ENCODE measurements at places on chromosomes 16 and 17.

DNA sequence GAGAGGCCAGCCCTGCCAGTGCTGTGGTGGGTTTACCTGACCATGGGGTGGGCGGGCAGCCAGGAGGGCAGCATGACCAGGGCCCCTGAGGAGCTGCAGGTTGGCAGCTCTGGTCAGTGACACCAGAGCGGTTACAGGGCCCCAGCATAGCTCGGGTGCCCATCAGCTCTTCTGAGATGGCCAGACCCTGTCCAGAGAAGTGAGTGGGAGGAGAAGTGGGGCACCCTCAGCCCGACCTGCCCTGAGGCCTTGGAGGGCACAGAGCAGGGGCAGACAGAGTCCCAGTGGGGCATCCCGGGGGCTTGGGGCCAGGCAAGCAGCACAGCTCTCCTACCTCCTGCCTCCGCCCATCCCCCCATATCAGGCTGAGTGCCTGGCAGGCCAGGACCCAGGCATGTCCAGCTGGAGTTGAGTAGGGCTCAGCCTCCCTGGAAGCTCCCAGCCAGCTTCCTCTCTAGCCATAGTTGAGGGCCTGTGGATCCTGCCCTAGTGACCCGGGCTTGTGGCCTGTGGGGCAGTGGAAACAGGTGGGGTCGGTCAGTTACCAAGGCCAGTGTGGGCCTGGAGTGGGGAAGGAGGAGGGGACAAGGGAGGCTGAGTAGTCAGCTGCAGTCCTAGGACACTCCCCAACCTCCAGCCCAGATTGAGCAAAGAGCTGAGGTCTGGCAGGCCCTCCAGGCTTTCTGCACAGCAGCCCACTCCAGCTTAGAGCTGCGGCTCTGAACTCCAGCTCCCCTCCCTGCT, 83.5 kb downstream of the AMFR start:
- no peak for DNase-seq

GRCh38 chr17:45251931-45252330, 10.0 kb downstream of the SPATA32 start:
- no peak for DNase-seq

- DNase-seq = no peak
Measured at GRCh38 chr16:57620335-57621231, 7.8 kb upstream of the ADGRG1 start.

DNA sequence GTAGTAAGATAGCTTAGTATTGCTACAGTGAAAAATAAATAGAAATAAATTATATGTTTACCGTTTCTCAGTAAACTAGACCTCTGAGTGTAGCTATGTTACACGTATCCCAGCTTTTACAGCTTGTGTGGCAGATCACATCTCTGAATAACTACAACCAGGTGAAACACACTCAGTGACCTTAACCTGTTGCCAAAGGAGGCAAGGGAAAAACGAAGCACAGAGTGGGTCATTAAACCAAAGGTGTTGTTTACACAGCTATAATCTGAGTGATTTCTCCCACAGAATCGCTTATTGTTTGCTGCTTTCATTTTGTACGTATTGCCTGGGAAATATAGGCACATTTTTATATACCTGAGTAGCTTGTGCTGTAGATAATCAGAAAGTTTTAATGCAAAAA, 688.2 kb upstream of the KIF2B start:
- no peak for DNase-seq

GRCh38 chr17:40942553-40942952, 5.1 kb upstream of the KRT23 start:
- no peak for DNase-seq

DNA sequence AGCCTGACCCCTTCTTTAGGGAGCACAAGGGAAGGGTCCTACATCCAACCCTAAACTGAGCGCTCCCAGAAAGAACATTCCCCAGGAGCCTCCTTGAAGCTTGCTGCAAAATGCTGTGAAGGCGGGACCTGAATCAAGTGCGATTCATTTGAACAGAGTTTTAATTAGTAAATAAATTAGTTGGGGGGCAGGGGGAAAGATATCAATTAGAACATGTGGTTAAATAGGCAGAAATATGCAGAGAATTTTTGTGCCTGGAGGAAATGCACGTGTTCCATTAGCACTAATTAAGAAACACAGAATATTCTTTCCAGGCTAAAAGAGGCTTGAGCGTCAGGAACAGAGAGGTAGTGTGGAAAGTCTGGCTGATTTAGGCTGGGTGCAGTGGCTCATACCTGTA, 38.5 kb upstream of the SHISA9 start:
- DNase-seq = no peak

DNA sequence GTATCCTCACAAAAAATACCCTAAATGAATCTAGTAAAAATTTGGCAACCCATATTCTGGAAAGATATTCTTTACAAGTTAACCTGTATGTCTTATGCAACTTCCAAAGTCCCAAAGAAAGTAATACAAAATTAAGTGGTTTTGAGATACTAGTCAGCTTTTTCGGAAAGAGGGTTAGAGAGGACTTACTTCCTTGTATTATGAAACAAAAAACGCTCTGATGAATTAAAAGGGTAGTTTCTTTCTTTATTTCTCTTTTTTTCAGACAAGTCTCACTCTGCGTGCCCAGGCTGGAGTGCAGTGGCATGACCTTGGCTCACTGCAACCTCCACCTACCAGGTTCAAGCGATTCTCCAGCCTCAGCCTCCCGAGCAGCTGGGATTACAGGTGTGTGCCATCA, 51.6 kb downstream of the KANSL1 start:
- no peak for DNase-seq

DNA sequence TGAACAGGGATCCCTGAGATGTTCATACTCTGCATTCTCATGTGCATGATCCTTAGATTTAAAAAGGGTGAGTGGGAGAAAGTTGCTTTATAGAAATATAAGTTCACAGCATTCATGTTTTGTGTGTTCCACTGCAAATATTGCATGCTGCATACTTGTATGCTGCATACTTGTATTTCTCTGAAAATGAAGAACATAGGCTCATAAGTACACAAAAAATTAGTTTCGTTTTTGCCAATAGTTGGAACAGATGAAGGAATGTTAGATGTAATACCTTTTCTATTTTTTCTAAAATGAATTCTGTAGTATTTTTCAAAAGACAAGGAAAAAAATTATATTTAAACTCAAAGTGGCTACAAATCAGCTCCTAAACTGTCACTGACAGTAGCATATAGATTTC, 79.0 kb downstream of the NFAT5 start:
- no peak for DNase-seq

DNA sequence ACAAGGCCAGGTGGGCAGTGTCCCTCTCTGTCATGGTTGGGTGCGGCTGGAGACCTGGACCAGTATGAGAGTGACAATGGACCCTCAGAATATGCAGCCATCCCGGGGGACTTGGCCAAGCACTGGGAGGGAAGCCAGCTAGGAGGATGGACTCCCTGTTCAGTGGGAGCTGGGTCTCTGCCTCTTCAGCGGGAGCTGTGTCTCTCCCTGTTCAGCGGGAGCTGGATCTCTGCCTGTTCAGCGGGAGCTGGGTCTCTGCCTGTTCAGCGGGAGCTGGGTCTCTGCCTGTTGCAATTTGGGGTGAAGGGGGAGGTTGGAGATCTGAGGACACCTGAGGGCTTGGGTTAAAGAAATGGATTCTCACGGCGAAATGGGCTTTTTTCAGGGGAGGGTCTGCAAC, 3.8 kb upstream of the PRSS33 start:
- DNase-seq = no peak

DNA sequence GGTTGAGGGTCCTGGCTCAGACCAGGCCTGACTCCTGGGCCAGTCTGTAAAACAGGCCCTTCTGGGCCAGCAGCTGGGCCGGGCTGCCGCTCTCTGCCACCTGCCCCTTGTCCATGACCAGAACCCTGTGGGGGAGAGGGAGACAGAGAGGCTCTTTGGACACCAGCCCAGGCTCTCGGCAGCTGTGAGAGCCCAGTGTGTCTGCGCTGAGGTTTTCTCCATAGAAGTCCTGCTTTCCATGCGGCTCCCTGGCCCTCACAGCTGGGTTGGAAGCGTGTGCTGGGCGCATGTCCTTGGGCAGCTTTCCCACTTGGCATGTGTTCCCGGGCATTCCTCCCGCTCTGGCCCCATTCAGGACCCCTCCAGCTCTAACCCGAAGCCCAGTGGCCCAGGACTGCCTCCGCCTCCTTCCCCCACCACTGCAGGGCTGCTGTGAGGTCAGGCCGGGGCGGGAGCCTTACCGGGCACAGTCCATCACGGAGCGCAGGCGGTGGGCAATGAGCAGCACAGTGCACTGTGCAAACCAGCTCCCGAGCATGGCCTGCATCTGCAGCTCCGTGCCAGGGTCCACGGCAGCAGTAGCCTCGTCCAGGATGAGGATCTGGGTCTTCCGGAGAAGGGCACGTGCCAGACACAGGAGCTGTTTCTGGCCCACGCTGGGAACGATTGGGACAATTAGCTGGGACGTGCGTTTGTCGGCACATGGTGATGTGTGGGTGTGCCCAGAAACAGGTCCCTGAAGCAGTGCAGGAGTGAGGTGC, 73.0 kb downstream of the ABCC6 start:
- peak; percentile 92 for DNase-seq

- no peak for DNase-seq
Measured at GRCh38 chr16:74053826-74054225, 242.8 kb upstream of the PSMD7 start.

Data from tibial artery (tissue), 4 donors.